ENCODE measurements at places on chromosomes 5 and 9. TPM values are rescaled to one million over a fixed set of nuclear protein-coding genes. Genes with fewer than 3 reads are reported as not detected.

The SLC46A2 gene
- total RNA-seq, result not detected

The IFNA8 gene
- not detected for total RNA-seq

The ARHGEF37 gene
- 0.69 TPM for total RNA-seq

The DIRAS2 gene
- not detected for total RNA-seq

The RNF183 gene
- total RNA-seq, result not detected

The ANKRD31 gene
- total RNA-seq, result not detected

The SPATA31A3 gene
- not detected for total RNA-seq

The PCDHGA7 gene
- total RNA-seq, result 0.69 TPM

The C5orf63 gene
- 1.6 TPM for total RNA-seq

The TAF11L10 gene
- total RNA-seq, result not detected

The NR5A1 gene
- not detected for total RNA-seq
